ENCODE measurements at places on chromosomes 2 and 18. TPM values are rescaled to one million over a fixed set of nuclear protein-coding genes. Genes with fewer than 3 reads are reported as not detected.
A peak's percentile ranks its signal among the peaks of the same experiment; 100 is the strongest.

GRCh38 chr2:127220768-127221527 is 849 bp upstream of the CYP27C1 start:
- no peak for DNase-seq

DNA sequence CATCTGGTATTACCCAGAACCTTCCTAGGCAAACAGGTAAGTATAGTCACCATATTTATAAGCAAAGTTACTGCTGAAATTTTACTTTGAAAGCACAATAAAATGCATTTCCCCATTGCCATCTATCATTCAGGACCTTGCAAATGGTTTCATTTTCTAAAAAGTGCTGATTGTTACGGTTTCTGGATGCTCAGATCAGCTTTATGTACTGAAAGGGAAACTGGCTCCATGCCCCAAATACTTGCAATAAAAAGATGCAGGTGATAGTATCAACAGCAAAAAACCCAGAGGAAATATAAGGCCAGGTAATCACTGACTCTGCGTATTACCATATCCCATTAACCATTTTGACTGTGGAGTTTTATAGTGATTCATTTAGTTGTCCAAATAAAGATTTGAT is 1150.7 kb upstream of the CRIM1 start:
- DNase-seq = no peak

DNA sequence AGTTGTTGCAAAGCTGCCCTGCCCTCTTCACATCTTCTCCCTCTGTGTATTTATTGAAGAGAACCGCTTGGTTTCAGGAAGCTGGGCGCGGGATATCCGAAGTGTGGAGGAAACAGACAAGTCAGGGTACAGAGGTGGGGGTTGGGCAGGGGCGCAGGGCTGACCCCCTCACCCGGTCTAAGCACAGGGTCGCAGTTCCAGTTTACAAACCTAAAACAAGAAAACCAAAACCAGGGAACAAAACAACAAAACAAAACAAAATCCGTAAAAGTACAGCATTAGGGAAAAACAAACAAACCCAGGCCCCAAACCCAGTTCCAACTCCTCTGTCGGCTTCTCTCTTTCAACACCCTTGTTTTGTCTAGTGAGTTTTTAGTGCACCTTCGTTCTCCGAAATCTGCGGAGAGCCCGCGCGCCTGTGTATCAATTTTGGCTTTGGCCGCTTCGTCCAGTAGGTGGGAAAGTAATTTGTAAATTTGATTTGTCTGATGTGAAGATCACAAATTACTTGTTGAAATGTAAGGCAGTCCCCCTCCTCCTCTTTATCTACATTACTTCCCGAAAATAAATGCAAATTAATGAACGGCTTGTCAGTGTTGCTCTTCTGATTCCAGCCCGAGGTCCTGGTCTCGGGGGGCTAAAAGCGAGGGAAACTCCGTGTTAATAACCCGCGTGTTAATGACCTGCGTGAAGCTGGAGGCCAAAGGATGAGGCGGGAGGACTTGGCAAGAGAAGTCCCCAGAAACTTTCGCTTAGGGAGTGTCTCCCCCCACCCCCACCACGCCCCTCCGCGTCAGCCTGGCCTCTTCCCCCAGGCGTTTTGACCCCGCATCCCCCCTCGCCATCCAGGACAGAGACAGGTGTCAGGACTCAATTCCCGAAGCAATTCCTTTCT is 6.9 kb downstream of the OTX1 start:
- DNase-seq = no peak

GRCh38 chr2:58035352-58035751 is 11.3 kb upstream of the VRK2 start:
- DNase-seq = no peak

GRCh38 chr2:37642907-37643729 is 28.3 kb downstream of the CDC42EP3 start:
- DNase-seq = no peak

DNA sequence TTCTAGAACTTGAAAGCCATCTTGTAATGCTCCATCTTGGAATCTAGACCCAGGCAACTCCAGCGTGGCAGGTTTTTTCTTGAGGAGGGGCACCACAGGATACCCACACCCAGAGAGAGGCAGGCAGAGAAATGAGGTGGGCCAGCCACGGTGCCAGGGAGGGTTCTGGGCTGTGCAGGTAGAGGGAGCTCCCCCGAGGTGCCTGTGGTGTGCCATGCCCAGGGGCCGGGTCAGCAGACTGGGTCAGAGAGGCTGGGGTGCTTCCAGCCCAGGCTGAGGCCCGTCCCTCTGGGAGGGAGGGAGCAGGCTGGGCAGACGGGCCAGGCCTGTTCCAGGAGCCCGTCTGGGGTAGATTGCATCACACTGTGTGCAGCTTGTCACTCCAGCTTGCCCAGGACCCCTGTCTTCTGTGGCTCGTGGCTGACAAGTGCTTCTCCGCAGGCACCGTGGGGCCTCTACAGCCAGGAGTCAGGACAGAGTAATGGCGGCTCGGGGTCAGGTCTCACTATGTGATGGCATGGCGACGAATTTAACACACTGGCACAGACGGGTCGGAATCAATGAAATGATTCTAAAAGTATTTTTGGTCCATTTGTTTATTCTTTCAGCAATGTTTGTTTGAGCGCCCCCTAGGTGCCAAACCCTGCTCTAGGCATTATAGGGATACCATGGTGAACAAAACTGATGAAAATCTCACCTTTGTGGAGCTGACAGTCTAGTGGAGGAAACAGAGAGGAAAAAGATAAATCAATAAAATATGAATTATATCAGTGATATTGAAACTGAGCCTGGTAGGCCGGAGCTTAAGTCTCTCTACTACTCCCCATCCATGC is 144.0 kb downstream of the ACOXL start:
- no peak for DNase-seq

DNA sequence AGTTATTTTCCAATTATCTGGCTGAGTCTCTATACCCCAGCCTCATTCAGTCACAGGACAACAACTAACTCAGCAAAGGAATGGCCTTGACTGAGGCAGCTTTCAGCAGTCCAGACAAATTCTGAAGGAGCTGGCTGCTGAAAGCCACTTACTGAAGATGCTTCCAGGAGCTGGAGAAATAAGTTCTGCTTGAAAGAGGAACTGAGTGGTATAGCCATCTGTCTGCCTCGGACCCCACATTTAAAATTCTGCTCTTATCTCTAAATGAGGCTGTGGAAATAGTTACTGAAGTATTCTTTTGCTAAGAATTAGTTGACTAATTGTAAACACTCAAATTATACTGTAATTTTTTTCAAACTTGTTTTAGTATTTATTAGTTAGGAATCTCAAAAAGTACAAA is 9.1 kb upstream of the GPD2 start:
- DNase-seq = no peak

DNA sequence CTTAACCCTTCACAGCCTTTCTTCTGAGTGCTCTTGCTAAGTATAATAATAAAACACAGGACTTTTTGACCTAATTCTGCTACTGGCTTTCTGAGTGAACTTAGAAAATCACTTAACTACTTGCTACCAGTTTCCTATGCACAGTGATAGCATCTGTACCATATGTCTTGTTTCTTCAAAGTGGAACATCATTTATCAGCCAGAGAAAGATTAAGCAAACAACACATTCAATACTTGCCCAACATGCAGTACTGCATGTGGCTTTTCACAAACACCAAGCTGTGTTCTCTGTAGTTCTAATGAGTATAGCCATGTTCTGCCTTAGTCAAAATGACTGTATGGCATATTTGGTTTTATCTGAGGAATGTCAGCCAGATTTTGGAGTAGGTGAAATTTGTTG is 1286.6 kb upstream of the ZEB2 start:
- DNase-seq = no peak

- DNase-seq = peak; percentile 60
These were observed 102.6 kb downstream of the HDAC4 start for GRCh38 chr2:239298116-239298804.

DNA sequence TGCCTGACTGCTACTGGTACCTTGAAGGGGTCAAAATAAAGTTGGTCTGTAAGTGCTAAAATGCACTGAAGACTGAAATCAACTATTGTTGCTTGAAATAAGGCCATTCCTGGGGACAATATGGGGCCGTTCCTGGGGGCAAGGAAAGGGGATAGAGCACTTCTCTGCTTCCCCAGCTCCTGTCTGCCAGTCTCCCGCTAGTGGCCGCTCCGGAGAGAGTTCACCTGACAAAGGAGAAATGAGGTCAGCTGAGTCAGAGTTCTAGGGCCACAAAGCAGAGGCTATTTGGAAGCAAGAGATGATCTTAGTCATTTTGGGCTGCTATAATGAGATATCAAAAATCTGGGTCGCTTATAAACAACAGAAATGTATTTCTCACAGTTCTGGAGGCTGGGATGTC is 345.9 kb downstream of the TSN start:
- peak; percentile 44 for DNase-seq

DNA sequence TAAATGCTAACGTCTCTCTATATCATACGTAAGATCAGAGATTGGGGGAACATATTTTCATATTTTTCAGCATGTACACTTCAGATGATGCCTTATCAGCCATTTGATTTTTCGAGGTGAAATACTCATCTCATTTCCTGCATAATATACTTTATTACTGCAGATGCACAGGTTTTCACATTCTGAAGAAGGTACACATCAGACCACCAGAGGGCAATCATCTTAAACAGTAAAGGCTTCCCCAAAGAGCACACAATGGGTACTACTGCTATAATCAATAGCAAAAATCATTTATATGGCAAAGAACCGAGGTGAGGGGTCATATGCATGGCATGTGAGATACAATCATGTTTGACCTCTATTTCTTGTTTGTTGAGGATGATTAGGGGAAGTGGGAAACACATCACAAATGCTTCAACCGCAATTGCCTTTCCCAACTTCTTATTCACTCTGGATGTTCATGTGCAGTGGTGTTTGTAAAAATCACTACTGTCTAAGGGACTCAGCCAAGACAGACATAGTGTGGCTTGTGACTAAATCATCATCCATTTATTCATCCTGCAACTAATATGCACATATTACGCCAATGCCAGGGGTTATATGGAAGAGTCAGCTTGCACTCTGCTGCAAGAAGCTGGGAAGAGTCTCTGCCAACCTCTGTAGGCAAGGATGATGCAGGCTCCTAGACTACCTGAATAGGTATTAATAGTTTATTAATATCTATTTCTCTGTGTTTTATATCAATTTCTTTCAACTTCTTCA is 118.7 kb downstream of the EPB41L3 start:
- peak; percentile 44 for DNase-seq

DNA sequence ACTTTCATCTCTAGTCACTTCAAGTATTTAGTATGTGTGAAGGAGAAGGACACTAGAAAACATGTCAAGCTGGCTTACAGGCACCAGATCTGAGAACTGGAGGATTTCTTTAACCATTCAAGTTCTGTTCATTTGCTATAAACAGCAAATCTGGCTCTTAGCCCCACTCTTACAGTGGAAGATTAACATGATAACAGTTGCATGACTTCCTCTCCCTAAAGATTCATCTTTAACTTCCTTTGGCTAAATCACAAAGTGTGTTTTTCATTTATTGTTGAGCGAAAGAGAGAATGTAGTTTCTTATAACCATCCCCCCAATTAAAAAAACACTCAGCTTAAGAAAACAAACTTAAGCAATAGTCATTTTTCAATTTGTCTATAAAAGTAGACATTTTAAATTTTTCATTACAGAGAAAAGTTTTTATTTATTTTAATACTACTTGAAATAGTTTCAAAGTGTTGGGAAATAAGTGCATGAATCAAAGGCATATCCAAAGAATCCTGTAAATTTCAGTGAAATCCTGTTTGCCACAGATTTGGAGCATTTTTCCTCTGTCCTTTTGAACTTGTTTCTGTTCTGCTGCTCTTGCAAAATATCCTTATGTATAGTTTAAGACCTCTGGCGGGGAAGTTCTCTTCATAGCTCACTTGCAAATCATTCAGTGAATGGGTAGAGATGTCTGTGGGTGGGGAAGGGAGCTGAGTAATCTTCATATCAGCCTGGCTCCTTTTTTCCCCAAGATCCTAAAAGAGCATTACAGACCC is 241.0 kb upstream of the RBBP8 start:
- peak; percentile 18 for DNase-seq

DNA sequence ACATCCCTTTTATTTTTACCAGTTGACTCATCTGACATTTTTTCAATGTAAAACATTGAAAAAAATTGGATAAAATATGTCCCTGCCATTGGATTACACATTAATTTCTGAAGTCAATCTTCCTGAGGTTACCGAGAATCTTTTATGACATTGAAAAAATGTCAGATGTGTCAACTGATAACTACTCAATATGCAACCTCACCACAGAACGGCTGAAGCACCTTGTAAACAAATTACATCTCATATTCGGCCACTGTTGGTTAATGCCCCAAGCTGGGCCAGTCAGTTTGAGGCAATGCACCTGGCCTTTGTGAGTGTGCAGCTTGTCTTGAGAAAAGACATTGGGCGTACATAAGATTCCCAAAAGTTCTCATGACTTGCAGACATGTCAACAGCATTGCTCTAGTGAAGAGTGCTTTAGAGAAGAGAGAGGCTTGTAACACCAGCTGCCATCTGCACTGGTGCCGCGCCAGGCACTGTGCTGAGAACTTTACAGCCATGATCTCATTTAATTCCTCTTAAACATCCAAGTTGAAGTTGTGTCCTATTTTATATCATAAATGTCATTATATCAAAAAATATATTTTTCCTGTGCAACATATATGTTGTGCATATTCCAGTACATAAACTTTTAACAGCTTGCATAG is 112.7 kb upstream of the SLC35G4 start:
- DNase-seq = no peak

- DNase-seq = no peak
These were observed 38.7 kb upstream of the EDAR start for GRCh38 chr2:109027702-109028101.

DNA sequence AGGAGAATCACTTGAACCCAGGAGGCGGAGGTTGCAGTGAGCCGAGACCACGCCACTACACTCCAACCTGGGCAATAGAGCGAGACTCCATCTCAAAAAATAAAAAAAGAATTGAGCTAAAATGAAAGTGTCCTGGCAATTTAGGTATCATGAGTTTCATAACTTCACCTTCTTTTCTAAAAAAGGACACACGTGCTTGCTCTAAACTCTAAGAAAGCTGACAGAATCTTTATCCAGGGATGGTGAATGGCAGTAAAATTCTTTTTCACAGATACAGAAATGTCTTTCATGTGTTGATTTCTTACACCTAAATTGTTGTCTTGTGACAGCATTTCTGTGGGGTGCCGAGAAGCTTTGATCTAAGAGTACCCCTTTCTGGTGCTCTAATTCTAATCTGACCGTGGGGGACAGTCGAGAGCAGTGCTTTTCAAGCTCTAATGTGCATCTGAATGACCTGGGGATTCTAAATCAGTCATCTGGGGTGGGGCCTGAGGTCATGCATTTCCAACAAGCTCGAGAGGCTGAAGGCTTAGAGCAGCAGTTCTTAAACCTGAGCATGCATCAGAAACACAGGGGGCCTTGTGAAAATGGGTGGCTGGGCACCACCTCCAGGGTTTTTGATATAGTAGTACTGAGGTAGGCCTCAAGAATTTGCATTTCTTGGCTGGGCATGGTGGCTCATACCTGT is 42.1 kb upstream of the REL start:
- DNase-seq = no peak

The STON1 gene
- total RNA-seq = 0.07 TPM

The UBR3 gene
- total RNA-seq = 11.3 TPM

The FIGN gene
- 0.43 TPM for total RNA-seq

The CCDC141 gene
- total RNA-seq = not detected

The TFCP2L1 gene
- 0.10 TPM for total RNA-seq

The LTBP1 gene
- 40.5 TPM for total RNA-seq

The ALPG gene
- not detected for total RNA-seq

The LRP1B gene
- total RNA-seq = 0.03 TPM

The TMEFF2 gene
- not detected for total RNA-seq

The NEB gene
- total RNA-seq = 0.23 TPM

Measured in HT1080 (cell line).